Upper lobe of left lung (tissue), 6 donors: ENCODE measurements at places on chromosomes 7 and 10.
A peak's percentile ranks its signal among the peaks of the same experiment; 100 is the strongest.

- H3K27ac ChIP-seq = no peak overlapping the region
- H3K4me3 ChIP-seq = no peak overlapping the region
- no peaks in the 10 kb centered on the region for H3K27me3 ChIP-seq
These were observed 81.9 kb upstream of the PDCD4 start for GRCh38 chr10:110789604-110790433.

DNA sequence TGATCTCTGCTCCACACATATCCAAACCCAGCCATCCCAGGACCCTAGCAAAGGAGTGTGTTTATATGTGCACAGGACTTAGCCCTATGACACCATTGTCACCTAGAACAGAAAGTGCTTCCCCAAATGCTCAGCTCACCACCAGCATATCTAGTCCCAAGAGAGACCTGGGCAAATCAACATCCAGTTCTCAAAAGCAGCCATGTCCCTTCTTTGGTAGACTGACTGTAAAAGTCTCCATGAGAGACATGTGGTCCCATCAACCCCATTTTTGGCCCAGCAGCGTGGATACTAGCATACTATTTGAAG lies 20.9 kb upstream of the ARHGAP22 start:
- no peak overlapping the region for H3K27ac ChIP-seq
- no peaks in the 10 kb centered on the region for H3K4me1 ChIP-seq
- H3K36me3 ChIP-seq = no peaks in the 10 kb centered on the region
- H3K4me3 ChIP-seq = no peak overlapping the region

DNA sequence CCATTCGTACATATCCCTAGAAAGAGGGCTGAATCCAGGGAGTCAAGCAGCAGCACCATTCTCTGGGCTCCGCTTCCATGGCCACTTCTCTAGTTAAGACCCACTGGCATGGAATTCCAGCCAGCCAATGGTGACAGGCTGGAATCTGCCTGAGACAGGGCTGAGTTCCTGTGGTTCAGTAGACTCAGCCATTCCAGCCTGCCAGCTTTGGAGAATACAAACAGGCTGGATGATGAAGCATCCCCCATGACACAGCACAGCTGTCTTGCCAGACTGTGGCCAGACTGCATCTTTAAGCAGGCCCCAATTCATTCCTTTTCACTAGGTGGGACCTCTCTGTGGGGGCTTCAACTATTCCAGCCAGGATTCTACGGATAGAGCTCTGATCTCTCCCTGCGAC lies 329.6 kb downstream of the XPNPEP1 start:
- DNase-seq = no peak
- no peaks in the 10 kb centered on the region for H3K4me1 ChIP-seq

DNA sequence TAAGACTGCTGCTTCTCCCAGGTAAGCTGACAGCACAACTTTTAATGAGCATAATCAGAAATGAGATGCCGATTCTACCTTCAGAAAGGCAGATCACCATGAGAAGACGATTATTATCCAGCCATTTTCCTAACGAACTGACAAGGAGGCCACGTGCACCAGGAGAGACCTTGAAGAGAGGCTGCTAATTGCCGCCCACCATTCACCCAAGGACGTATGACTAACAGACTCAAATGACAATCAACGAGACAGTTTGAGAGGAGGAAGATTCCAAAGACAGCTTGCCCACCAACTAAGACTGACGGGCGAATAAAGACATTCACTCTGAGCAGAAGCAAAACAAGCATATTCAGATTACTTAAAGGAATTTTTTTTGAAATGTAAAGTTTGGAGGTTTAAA lies 301.9 kb upstream of the TAC1 start:
- H3K36me3 ChIP-seq = no peaks in the 10 kb centered on the region
- no peak overlapping the region for H3K27ac ChIP-seq
- no peaks in the 10 kb centered on the region for H3K27me3 ChIP-seq

DNA sequence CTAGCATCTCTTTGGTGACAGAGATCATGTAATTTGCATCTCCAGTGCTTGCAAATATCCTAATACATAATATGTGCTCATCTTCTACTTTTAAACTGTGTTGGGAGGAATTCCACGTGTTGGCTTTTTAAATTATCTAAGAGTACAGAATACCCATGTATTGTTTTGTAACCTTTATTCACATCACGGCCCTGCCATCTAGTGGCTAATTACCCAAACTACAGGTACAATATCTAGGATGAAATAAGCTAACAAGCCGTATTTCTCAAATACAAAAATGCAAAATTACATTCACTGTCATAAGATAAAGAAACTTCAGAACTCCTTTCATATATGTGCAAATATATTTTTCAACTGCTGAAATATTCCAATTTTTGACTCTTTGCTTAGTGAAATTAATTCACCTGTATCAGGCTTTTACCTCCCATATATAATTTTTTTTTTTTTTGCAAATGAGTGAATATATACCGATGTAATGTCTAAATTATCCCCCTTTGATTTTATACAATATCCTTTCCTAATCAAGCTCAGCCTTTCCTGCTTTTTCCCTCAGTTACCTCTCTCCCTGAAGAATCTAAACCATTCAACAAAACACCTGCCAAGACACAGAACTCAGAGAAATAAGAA lies 30.3 kb upstream of the LSM8 start:
- no peaks in the 10 kb centered on the region for H3K4me1 ChIP-seq
- H3K27me3 ChIP-seq = no peaks in the 10 kb centered on the region
- no peak overlapping the region for H3K27ac ChIP-seq
- DNase-seq = no peak
- H3K36me3 ChIP-seq = no peaks in the 10 kb centered on the region

- H3K4me3 ChIP-seq = no peak overlapping the region
- DNase-seq = no peak
- H3K27me3 ChIP-seq = no peaks in the 10 kb centered on the region
- no peaks in the 10 kb centered on the region for H3K36me3 ChIP-seq
These were observed 70.2 kb upstream of the ADAM12 start for GRCh38 chr10:126458466-126458865.

- H3K4me1 ChIP-seq = peaks cover 52% of the 10 kb centered on the region
- peak overlapping the region; percentile 75 for H3K27ac ChIP-seq
- peaks cover 10% of the 10 kb centered on the region for H3K36me3 ChIP-seq
- H3K4me3 ChIP-seq = peak overlapping the region; percentile 59
These were observed 732 bp downstream of the FAM53B start for GRCh38 chr10:124743191-124744101.

DNA sequence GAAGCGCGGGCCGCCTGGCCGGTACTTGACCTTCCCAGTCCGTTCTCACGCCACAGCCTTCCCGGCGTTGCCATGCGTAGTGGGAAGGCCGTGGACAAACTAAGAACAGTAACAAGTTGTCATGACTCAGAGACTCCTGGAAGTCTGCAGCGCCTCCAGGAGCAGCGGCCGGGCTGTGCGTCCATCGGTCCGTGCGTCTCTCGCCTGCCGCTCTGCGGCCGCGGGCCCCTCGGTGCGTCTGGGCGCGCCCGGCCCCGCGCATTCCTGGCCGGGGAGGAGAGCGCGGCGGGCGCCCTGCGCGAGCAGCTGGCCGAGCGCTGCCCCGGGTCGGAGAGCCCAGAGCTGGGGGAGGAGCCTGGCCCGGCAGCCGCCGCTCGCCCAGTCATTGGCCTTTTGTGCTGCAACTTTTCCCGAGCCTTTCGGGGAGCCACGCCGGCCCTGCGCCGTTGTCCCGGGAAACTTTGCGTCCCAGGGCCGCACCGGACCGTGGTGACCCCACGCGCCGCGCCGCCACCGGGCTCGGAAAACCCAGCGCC lies 123.7 kb downstream of the TACC2 start:
- H3K27ac ChIP-seq = peak overlapping the region; percentile 97
- H3K4me3 ChIP-seq = peak overlapping the region; percentile 62
- DNase-seq = peak; percentile 96

GRCh38 chr7:8205031-8205387 lies 57.0 kb downstream of the ICA1 start:
- H3K36me3 ChIP-seq = no peaks in the 10 kb centered on the region
- H3K27me3 ChIP-seq = no peaks in the 10 kb centered on the region
- no peak for DNase-seq

DNA sequence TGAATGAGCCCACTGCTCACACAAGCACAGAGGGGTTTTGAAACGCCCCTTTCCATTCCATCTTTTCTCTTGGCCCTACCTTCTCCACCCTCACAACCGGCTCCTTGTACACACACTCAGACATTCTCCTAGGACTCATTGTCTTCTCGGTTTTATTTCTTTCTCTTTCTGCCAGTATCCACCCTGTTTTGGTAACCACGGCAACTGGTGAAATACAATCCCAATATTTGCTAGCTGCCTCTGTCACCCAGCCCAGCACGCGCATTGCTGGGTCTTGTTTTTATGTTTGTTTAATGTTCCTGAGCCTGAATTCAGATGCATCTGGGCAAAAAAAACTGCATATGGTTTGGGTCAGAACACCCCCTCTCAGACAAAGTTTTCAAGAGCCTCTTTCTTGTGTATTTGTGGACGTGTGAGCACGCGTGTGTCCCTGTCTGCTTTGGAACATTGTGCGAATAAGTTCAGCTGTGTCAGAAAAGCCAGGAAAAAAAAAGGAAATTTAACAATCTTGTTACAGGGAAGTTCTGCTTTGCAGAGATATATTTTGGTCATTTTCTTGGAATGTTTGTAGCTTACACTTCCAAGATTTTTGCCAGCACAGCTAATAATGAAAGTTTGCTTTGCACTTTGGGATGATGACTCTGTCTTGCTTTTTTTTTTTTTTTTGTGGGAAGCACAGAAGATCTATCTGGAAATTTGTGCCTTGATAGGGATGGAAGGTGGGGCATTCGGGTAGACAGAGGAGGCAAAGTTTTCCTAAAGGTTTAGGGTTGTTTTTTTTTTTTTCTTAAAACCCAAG lies 225.9 kb downstream of the TRIL start:
- no peak overlapping the region for H3K27ac ChIP-seq
- H3K36me3 ChIP-seq = no peaks in the 10 kb centered on the region
- H3K4me1 ChIP-seq = no peaks in the 10 kb centered on the region
- DNase-seq = no peak
- no peaks in the 10 kb centered on the region for H3K27me3 ChIP-seq
- no peak overlapping the region for H3K4me3 ChIP-seq

DNA sequence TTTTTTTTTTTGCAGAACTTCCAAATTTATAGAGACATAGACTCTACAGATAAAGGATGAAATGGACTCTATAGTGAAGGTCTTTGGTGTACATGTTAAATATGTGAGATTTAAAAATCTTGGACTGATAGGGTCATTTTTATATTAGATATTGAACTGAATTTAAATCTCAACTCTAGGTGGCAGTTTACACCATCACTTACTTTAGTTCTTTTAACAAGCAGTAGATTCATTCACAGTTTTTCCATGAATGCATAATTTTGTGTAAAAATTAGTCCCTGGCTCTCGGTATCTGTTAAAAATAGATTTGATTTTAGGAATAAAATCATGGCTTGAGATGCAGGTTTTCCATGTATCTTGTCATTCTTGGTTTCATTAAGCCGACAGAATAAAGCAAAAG lies 31.1 kb upstream of the SNX13 start:
- no peak overlapping the region for H3K27ac ChIP-seq
- no peak overlapping the region for H3K4me3 ChIP-seq
- H3K36me3 ChIP-seq = no peaks in the 10 kb centered on the region
- no peak for DNase-seq

DNA sequence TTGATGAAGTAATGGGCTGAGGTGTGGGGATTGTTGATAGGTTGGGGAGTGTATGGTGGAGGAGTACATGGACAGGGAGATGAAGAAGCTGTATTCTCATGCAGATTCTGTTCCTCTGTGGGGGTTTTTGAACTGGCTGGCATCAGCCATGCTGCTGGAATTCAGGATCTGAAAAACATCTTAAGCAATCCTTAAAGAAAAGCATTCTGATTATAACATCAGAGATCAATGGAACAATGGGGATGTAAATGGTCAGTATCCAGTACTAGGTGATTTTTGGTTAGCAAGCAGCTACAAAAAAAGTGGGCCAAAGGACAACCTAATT lies 247.5 kb upstream of the GALNT17 start:
- DNase-seq = no peak
- H3K27ac ChIP-seq = no peak overlapping the region
- H3K4me1 ChIP-seq = no peaks in the 10 kb centered on the region
- H3K27me3 ChIP-seq = no peaks in the 10 kb centered on the region

DNA sequence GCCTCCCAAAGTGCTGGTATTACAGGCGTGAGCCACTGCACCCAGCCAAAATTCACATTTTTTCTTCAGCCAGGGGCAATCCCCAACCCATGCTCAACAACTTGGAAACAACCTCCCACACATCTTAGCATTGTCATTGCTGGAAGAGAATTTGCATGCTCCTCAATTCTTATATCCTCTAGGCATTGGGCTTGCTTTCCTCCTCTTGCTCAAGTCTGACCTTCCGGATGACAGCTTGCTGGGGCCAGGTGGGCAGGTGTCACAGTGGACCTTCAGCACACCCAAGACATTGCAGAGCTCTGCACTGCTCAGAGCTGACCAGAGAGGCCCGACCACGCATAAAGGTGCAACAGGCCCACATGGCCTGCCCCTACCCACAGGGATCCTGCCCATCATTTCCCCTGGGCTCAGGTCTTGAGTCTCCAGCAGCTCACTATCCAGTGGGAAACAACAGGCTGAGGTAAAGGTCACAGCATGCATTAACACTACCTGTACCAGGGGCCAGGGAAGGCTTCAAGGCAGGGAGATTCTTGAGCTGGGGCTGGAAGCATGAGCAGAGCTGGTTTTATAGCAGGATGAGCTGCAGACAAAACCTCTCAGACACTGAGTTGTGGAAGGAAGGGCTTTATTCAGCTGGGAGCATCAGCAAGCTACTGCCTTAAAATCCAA lies 6.8 kb upstream of the GPR15LG start:
- no peaks in the 10 kb centered on the region for H3K27me3 ChIP-seq
- H3K36me3 ChIP-seq = no peaks in the 10 kb centered on the region
- no peaks in the 10 kb centered on the region for H3K4me1 ChIP-seq
- no peak overlapping the region for H3K27ac ChIP-seq

DNA sequence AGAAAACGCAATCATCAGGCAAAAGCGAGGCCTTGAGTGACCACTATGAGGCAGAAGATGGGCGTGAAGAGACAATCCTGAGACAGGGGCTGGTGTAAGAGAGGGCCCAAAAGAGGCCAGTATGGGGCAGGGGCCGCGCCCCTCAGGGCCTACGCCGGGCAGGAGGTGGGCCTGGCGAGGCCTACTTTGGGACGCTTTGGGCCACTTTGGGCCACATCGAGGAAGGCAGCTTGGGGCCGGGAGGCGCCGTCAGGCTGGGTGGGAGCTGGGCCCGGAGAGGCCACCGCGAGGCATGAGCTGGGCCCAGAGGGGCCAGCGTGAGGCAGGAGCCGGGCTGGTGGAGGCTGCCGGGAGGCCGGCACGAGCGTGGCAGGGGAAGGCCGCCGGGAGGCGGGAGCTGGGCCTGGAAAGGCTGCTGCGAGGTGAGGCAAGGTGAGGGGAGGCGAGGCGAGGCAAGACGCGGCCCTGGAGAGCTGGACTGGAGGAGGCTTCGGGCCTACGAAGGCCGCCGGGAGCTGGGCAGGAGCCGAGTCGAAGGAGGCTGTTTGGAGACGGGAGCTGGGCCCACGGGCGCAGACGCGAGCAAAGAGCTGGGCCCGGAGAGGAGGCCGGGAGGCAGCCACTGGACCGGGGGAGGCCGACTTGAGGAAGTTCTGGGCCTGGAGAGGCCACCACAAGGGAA lies 171.3 kb downstream of the TPST1 start:
- H3K36me3 ChIP-seq = peaks cover 7% of the 10 kb centered on the region
- H3K27ac ChIP-seq = no peak overlapping the region
- H3K27me3 ChIP-seq = no peaks in the 10 kb centered on the region
- H3K4me1 ChIP-seq = no peaks in the 10 kb centered on the region
- no peak overlapping the region for H3K4me3 ChIP-seq
